D341Med (cell line): ENCODE measurements at places on chromosomes 7 and 10.

DNA sequence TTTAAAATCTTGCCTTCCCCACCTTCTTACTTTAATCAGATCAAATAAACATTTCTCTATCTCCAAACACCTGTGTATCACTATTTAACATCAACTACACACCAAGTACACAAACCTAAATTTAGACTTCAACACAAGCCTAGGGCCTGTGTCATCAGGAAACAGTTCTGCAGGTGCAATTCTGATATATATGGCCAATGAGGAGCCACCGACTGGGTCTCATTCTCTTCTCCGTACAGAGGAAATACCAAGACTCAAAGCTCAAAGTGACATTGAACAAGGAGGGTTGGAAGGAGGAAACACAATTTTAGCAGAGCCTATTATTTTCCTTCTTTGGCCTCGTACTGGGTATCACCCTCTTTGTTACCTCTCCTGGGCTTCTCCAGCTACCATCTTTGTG lies 152.6 kb upstream of the PRR15 start:
- no peak for DNase-seq

DNA sequence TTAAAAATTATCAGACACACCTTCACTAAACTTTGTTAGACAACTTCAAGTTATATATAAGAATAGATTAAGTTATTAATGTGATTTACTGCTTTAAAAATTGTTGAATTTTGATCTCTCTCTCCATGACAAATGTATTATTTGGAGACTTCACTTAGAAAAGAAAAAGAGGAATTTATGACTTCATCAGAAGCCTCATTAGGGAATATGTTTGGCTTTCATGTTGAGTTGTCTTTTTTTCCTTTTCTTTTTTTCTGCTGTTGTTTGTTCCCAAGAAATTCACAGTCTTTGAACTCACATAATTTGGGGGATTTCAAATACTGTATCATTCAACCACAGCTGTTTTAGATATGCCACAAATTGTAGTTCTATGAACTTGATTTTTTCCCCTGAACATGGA lies 149.5 kb downstream of the PPP1R9A start:
- no peak for DNase-seq

GRCh38 chr7:148379677-148380076 lies 210.9 kb upstream of the C7orf33 start:
- no peak for DNase-seq

GRCh38 chr7:131525820-131526219 lies 30.6 kb downstream of the PODXL start:
- no peak for DNase-seq

GRCh38 chr10:5619362-5620211 lies 46.8 kb downstream of the ASB13 start:
- no peak for DNase-seq
